AG04450 (cell line): ENCODE measurements at places on chromosomes 2 and 18. TPM values are rescaled to one million over a fixed set of nuclear protein-coding genes. Genes with fewer than 3 reads are reported as not detected.

ZSWIM2 gene
- 0.10 TPM in 1 of 2 replicates, not detected in the other for polyA plus RNA-seq

RBKS gene
- polyA plus RNA-seq, result 1.4 and 1.5 TPM in 2 replicates

TEX261 gene
- 106 and 119 TPM in 2 replicates for polyA plus RNA-seq

SPP2 gene
- not detected in 2 replicates for polyA plus RNA-seq

SLC5A7 gene
- not detected in 2 replicates for polyA plus RNA-seq

CDCA7 gene
- polyA plus RNA-seq, result 11.4 and 13.9 TPM in 2 replicates

EVA1A gene
- 22.8 and 32.5 TPM in 2 replicates for polyA plus RNA-seq
